NCI-H2171 treated with DMSO at 0.1 percent for 48 hours (cell line): ENCODE measurements at places on chromosomes 3 and 15.

- DNase-seq, result no peak
Measured at GRCh38 chr3:37254316-37254715, 79.9 kb upstream of the LRRFIP2 start.

DNA sequence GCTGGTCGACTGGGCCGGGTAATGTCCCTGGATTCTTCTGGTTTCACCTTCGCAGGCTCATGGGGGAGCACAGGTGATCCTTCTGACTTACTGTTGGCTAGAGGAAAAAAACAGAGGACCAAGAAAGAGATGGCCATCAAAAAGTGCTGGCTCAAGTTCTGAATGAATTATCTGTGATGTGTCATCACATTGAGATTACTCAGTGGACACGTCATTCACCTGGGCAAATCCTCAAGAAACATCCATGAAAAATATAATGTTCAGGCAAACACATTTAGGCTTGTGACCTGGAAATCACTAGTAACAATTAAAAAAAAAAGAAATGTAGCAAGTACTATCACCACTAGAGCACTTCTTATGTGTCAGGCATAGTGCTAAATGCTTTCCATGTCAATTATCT lies 81.5 kb upstream of the SLC2A2 start:
- no peak for DNase-seq

GRCh38 chr3:75342425-75342824 lies 321.7 kb upstream of the FRG2C start:
- no peak for DNase-seq

- DNase-seq, result no peak
Measured at GRCh38 chr3:127370906-127371305, 83.1 kb upstream of the PRR20G start.

DNA sequence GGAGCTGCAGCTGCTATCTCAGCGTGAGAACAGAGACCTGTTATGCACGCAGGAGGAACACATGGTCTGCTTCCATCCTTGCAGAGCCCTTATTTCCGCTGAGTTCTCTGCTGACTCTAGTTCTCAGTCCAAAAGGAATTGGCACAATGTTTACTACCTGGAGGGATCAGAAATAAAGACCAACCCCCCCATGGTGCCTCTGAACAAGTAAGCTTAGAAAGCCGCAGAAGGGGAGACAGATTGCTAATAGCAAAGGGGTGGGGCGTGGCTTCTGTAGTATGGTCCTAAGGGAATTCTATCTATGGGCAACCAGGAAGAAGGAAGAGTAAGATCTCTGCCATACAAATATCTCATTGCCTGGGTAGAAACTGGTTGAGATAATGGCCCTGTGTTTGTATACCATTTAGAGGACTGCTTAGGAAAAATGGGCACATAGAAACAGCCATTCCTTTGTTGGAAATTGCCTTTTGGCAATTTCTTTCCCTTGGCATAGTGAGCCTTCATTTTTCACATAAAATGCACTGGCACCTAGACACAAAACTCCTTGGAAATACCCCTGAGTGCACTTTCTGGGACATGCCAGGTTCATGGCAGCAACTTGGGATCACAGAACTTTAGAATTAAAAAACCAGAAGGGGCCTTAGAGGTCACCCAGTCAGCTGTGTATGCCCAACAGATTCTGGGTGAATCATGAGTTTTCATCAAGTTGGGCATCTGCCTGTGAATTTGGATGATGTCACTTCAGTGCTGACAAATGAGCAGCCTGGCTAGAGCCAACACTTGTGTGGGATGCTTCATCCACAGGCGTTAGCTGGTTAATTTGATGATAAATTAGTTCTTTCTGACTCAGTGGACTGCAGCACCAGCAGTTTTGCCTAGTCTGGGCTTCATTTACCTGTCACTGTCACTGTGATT lies 57.4 kb upstream of the STXBP5L start:
- peak; percentile 99 for DNase-seq

DNA sequence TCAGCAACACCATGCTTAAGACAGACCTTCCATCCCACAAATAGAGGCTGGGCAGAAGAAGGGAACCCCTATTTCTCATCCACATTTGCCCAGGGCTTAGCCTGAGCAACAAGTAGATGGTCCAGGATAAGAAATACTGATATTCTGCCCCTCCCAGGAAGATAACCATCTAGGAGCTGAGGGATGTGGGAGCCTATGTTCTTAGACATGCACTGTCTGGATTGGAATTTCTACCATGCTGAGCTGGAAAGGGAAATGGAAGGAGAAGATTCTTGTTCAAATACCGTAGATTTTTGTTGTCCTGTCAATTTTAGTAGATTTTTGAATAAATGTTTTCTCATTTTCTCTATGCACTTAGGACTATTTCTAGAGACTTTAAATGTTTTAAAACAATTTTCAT lies 450.7 kb upstream of the SEMA6D start:
- DNase-seq, result no peak

- no peak for DNase-seq
Measured at GRCh38 chr3:128940252-128940651, 53.6 kb downstream of the CFAP92 start.

DNA sequence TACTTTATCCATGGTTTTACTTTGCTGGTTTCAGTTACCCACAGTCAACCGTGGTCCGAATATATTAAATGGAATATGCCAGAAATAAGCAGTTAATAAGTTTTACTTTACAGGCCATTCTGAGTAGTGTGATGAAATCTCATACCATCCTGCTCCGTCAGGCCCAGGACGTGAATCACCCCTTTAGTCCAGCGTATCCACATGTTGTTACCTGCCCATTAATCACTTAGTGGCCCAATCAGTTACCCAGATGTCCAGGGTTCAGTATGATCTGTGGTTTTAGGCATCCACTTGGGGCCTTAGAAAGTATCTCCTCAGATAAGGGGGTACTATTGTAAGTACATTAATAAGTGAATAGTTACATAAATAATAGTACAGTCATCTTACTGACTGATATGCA lies 88.0 kb downstream of the TTBK2 start:
- DNase-seq, result no peak

DNA sequence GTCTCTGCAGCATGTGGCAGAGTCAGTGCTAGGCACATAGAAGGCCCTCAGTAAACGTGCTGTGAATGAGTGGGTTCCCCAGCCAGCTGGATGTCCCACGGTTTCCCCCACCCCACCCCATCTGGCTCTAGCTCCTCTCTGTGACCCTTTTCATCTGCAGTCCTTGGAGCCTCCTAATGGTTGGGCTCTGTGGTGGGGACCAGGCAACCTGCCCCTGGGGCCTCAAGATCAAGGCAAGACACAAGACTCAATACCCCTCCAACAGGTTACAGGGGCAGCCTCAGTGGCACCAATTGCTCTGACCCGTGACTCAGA lies 17.1 kb upstream of the CYP11A1 start:
- no peak for DNase-seq

DNA sequence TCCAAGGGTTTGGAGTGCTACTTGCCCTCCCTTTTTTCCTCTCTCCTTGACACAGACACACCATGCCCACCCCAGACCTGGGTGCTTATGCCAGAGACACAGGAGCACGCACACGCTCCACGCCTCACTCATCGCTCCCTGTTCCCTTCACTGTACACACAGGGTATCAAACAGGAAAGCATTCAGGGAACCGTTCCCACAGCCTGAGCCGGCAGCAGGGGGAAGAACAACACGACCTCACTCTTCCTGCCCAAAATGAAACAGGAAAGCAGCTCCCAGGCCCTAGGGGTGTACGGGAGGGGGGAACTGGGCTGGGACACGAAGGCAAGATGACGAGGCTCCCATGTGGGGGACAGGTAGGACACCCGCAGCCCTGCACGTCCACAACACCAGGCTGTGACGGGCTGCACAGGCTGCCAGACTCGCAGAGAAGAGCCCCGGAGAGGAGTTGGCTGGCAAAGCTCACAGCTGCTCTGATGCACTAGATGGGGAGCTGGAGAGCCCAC lies 11.2 kb downstream of the DLL4 start:
- DNase-seq, result peak; percentile 67

GRCh38 chr3:52792413-52792812 lies 2.2 kb upstream of the ITIH3 start:
- DNase-seq, result no peak

DNA sequence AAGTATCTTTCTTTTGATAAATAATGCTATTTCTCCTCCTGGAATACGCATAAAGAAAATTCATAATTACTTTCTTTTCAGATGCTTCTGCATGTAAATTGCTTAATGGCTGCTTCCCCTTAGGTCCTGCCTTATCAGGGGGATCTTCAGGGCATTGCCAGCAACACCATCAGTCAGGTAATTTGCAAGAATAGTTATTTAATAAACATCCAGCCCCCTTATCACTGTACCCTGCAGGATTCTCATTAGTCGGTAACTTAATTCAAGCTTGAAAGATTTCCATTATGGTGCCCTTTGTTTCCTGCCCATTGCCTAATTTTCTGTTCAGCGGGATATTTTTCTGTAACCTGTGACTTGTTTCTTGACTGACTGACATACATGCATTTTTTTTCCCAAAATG lies 414.5 kb downstream of the MFSD1 start:
- no peak for DNase-seq

DNA sequence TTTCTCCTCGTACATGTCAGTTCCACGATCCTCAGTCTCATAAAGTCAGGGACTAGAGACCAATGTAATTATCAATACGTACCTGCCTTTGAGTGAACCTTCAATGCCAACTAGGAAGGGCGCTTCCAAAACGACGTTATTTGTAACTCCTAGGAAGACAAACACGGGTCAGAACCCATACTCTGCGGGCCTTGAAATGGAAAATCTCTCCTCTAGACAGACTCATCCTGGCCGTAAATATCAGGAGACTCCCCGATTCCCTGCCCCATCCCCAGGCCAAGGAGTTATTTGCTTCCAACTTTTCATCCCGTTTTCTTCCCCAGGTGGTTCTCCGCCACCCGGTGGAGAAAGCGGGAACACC lies 578 bp downstream of the OIP5 start:
- DNase-seq, result no peak

- DNase-seq, result no peak
Measured at GRCh38 chr15:32849769-32850668, 132.2 kb downstream of the GREM1 start.

DNA sequence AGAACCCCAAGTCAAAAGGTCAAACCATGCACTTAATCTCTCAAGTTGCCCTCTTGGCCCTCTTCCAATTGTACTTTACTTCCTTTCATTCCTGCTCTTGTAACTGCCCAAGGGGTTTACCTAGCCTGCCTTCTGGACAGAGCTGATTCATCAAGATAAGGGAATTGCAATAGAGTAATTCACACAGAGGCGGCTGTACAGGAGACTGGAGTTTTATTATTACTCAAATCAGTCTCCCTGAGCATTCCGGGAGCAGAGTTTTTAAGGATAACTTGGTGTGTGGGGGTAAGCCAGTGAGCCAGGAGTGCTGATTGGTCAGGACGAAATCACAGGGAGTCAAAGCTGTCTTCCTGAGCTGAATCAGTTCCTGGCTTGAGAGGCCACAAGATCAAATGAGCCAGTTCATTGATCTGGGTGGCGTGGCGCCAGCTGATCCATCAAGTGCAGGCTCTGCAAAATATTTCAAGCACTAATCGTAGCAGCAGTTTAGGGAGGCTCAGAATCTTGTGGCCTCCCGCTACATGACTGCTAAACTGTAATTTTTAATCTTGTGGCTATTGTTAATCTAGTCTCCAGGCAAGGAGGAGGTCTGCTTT lies 590.0 kb downstream of the EPHA3 start:
- no peak for DNase-seq

DNA sequence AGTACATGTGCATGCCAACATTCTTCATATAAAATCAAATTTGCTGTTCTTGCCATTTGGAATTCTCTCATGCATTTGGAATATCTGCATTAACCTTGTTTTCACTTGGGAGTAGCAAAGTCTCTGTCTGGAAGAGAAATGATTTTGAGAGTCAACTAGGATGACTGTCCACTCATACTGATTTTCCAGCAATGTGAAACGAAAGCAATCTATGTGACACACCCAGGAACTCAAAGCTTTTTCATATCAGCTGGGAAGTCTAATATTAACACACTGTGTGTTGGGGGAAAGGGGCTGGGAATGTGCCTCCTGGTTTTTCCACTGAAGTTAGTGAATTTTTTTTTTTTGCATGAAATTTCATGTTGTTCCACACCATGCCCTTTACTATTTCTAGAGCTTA lies 124.9 kb downstream of the DUT start:
- no peak for DNase-seq

DNA sequence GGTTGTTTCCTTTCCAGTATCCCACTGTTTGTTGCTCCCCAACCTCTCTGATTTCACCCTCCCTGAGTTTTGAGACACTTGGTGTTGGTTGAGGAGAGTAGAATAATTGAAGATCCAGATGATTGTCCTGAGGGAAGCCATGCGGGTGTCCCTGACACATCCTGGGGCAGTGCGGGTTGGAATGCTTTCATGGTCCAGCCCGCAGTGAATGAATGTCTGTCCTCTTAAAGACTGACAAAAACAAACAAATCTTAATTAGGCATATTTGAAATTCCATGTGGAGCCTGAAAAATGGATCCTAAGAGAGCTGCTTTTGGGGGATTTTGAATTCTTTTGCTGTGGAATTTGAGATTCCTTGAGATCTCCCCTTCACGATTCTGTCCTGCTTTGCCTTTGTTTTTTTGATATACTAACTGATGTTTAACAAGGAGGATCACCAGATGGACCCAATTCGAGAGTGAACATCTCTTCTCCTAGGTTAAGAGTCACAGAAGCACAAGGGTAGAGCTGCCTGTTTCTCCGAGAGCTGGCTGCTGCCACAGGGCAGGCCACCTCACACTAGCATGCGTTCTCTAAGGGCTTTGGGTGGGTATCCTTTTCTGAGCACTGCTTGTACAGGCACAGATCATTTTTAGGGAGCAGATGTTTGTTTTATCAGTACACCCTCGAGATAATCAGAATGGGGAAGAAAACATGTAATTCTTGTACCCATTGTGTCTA lies 47.4 kb downstream of the GPR171 start:
- no peak for DNase-seq

GRCh38 chr15:38683382-38684242 lies 119.0 kb upstream of the RASGRP1 start:
- peak; percentile 76 for DNase-seq

- DNase-seq, result no peak
Measured at GRCh38 chr3:10329495-10330015, 8.6 kb upstream of the SEC13 start.

DNA sequence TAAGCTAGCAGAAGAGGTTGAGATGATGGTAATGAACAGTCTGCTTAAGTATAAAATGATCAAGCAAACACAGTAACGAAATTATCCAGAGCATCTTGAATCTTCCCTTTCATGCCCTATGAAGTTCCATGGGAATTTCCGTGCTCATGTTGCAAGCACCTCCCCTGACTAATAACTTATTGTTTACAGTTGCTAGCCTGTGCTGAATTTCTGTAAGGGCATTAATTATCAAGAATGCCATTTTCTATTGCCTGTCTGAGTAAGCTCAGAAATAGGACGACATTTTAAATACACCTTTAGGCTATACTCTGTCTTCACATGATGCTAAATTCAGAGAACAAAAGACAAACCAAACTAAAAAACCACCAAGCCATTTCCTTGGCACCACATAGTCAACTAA lies 257.5 kb upstream of the LRTM1 start:
- DNase-seq, result no peak

- peak; percentile 4 for DNase-seq
Measured at GRCh38 chr15:60134609-60135008, 130.5 kb downstream of the FOXB1 start.

GRCh38 chr3:66800941-66801545 lies 197.1 kb upstream of the KBTBD8 start:
- DNase-seq, result no peak
